Astrocyte (in vitro differentiated cells and primary cell): ENCODE measurements at places on chromosomes 6 and 20. TPM values are rescaled to one million over a fixed set of nuclear protein-coding genes. Genes with fewer than 3 reads are reported as not detected.

CLIC5 gene
- total RNA-seq: 0.14 and 0.32 TPM in 2 replicates

EFCAB8 gene
- 0.41 and 0.65 TPM in 2 replicates for total RNA-seq

FOXQ1 gene
- 0.24 and 0.39 TPM in 2 replicates for total RNA-seq

SLC22A7 gene
- not detected in 2 replicates for total RNA-seq

TFAP2D gene
- not detected in 2 replicates for total RNA-seq

DOK5 gene
- 0.82 and 1.2 TPM in 2 replicates for total RNA-seq

DZANK1 gene
- 2.3 and 3.0 TPM in 2 replicates for total RNA-seq

ZNF831 gene
- not detected in 2 replicates for total RNA-seq

DNA sequence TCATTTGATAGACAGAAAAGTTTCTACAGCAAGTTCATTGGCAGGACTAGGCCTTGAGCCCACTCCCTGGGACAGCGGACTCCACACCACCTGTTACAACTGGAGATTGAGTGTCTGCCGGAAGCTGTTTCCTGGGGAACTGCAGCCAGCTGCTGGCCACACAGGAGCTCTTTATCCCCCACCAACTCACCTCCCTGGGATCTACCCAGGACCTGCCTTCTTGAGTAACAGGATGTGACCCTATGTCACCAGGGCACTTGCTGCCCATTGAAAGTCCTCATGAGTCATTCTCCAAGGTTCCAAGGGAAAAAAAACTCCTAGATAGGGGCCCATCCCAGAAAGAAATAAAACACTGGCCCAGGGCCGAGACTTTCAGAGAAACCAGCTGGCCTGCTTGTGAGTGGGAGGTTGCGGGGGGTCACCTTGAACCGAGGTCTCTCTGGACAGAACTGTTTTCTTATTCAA lies 37.4 kb upstream of the SLC9A8 start:
- DNase-seq: peak; percentile 76
- no peak overlapping the region for H3K4me3 ChIP-seq
- no peaks in the 10 kb centered on the region for H3K27me3 ChIP-seq

DNA sequence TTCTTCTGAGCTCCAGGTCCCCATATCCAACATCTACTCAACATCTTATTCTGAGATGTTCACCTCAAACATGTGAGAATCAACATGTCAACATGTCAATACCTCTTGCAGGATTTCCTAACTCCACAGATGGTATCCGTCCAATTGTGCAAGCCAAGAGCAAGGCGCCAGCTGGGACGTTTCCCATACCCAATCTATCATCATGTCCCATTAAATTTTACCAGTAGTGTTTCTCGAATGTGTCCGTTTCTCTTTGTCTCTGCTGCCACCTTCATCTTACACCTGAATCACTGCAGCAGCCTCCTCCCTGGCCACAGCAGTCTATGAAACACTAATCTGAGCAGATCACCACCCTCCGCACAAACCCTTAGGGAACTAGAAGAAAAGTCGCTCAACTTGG lies 78.0 kb upstream of the RPS6KA2 start:
- DNase-seq: no peak
- H3K27ac ChIP-seq: no peak overlapping the region
- H3K4me1 ChIP-seq: no peaks in the 10 kb centered on the region
- no peak overlapping the region for H3K4me3 ChIP-seq
- H3K27me3 ChIP-seq: peaks cover 14% of the 10 kb centered on the region

- no peaks in the 10 kb centered on the region for H3K27me3 ChIP-seq
- no peak overlapping the region for H3K4me3 ChIP-seq
- no peak overlapping the region for H3K27ac ChIP-seq
- no peak for DNase-seq
- no peaks in the 10 kb centered on the region for H3K36me3 ChIP-seq
These were observed 161.0 kb upstream of the ATXN1 start for GRCh38 chr6:16922282-16922681.

GRCh38 chr6:12017263-12017662 lies 5.2 kb downstream of the HIVEP1 start:
- no peaks in the 10 kb centered on the region for H3K27me3 ChIP-seq
- DNase-seq: no peak
- H3K36me3 ChIP-seq: peaks cover 19% of the 10 kb centered on the region
- H3K4me3 ChIP-seq: no peak overlapping the region
- no peak overlapping the region for H3K27ac ChIP-seq

- no peak overlapping the region for H3K4me3 ChIP-seq
- no peaks in the 10 kb centered on the region for H3K36me3 ChIP-seq
- H3K27me3 ChIP-seq: no peaks in the 10 kb centered on the region
- DNase-seq: peak; percentile 79
These were observed 12.8 kb upstream of the BPI start for GRCh38 chr20:38290829-38291814.

GRCh38 chr20:10788055-10788454 lies 114.3 kb upstream of the JAG1 start:
- no peak overlapping the region for H3K27ac ChIP-seq
- no peak for DNase-seq
- H3K36me3 ChIP-seq: no peaks in the 10 kb centered on the region
- H3K4me1 ChIP-seq: peaks cover 3% of the 10 kb centered on the region
- no peak overlapping the region for H3K4me3 ChIP-seq
- H3K27me3 ChIP-seq: no peaks in the 10 kb centered on the region

DNA sequence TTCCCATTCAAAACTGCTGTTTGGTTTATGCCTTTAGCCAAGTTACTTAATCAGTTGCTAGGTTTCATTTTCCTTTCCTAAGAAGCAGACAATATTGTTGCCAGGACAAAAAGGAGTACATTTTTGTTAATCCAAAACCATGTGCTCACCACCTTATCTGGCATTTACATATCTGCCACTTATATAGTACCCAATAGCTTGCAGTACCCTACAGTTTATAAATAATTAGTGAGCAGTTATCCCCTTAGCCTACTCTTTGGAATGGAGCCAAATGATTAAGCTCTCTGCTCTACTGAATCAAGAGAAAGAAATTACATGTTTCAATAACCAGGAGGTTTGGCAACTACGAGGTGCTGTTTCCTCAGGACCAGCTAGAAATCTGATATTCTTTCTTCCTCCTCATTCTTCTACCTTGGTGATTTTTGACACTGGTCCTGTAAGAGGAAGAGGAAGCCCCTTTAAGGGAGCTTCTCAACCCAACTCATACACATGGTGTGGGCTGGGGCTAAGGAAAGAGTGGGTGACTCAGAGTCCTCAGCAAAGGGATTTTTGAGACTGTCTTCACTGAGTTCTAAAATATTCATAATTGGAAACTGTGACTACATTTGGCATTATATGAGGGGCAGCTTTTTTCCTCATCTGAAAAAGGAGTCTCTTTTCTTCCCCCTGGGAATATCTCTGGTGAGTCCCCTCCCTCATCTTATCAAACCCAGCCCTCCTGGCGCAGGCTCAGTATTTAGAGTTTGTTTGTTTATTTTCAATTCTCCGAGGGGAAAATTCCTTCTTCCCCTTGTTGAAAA lies 1.5 kb downstream of the ZNFX1 start:
- H3K4me3 ChIP-seq: peak overlapping the region; percentile 96
- H3K27ac ChIP-seq: peak overlapping the region; percentile 84
- H3K4me1 ChIP-seq: peaks cover 18% of the 10 kb centered on the region
- peaks cover 41% of the 10 kb centered on the region for H3K36me3 ChIP-seq
- no peaks in the 10 kb centered on the region for H3K27me3 ChIP-seq

- no peak overlapping the region for H3K4me3 ChIP-seq
- H3K27ac ChIP-seq: no peak overlapping the region
- H3K4me1 ChIP-seq: peaks cover 8% of the 10 kb centered on the region
- no peak for DNase-seq
These were observed 40.1 kb downstream of the TRMT6 start for GRCh38 chr20:5910186-5910585.

DNA sequence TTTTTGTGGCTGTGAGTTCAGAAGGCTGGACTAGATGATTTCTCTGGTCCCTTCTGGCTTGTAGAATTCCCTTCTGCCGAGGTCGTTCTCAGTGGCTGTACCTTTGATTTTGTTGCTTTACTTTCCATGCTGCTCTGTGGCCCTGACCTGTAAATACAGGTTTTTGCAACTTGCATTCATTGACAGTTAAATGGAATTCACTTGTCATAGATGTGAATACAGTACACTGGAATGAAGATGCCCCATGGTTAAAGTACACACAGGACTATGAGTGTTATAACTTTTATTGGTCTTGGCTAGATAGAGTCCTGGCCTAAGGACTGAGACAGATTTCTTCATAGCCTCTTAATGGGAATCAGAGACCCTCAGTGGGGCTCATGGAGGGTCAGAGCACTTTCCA lies 12.9 kb upstream of the EFCAB8 start:
- no peaks in the 10 kb centered on the region for H3K4me1 ChIP-seq
- H3K36me3 ChIP-seq: peaks cover 54% of the 10 kb centered on the region
- no peaks in the 10 kb centered on the region for H3K27me3 ChIP-seq
- no peak overlapping the region for H3K4me3 ChIP-seq
- no peak for DNase-seq
